CD4-positive, alpha-beta T cell treated with Interleukin-17A for 1 hour (primary cell): ENCODE measurements at places on chromosomes 7 and 10.
A peak's percentile ranks its signal among the peaks of the same experiment; 100 is the strongest.

DNA sequence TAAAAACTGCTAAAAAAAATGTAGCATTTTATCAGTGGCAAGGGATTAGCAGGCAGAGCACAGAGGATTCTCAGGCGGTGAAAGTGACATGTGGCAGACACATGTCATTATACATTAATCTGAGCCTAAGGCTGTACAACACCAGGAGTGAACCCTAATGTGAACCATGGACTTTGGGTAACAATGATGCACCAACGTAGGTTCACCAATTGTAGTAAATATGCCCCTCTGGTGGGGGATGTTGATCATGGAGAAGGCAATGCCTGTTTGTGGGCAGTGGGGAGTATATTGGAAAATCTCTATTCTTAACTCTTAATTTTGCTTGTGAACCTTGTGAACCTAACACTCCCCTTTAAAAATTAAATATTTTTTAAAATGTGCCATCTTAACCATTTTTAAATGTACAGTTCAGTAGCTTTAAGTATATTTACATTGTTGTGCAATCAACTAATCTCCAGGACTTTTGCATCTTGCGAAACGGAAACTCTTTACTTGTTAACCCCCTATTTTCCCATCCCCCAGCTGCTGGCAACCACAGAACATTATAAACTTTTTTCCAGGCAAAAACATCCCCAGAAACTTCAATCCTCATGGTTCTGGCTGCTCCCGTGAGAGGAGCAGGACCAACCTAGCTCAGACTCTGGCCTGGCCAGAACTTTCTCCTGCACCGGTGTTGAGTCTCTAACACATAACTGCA, 29.9 kb downstream of the LRRC20 start:
- no peak for DNase-seq

GRCh38 chr10:131089861-131090260, 221.7 kb downstream of the TCERG1L start:
- no peak for DNase-seq

GRCh38 chr7:96188591-96188991, 133.3 kb downstream of the SLC25A13 start:
- no peak for DNase-seq

GRCh38 chr10:84065804-84066601, 73.3 kb upstream of the GHITM start:
- no peak for DNase-seq

GRCh38 chr10:58741673-58742072, 229.0 kb downstream of the BICC1 start:
- DNase-seq, result no peak

DNA sequence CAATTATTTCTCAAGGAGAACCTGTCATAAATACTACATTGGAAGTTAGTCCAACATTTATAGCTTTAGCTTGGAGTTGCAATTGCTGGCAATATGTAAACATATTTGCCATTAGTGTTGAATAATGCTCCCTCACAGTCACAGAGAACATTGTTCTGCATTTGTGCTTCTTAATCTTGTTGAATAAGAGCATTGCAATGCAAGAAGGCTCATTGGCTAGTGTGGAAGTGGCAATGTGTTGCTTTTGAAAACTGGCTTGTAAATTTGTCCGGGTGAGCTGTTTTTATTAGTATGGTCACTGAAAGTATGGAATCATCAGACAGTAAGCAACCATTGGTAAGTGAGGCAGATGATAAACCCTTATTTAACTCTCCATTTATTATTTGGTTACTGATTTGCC, 47.7 kb upstream of the MBL2 start:
- DNase-seq, result no peak

- no peak for DNase-seq
Observed at GRCh38 chr10:81909453-81909852, 34.5 kb downstream of the NRG3 start.

DNA sequence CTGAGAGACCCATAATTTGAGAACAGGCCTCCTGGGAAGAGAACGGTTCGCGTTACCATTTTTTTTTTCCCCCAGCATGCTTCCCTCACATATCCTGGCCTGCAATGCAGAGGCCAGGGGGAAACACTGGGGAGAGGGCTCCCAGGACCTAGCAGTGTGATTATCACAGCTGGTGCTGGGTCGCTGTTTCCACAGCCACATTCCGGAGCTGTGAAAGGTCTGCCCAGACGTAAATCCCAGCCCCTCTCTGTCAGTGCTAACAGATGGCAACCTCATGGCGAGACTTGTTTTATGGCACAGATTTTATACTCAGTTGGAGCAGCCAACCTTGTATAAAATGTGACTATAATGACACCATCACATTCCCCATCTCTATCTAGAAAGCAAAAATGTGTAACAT, 150.5 kb downstream of the PLXDC2 start:
- DNase-seq, result no peak

DNA sequence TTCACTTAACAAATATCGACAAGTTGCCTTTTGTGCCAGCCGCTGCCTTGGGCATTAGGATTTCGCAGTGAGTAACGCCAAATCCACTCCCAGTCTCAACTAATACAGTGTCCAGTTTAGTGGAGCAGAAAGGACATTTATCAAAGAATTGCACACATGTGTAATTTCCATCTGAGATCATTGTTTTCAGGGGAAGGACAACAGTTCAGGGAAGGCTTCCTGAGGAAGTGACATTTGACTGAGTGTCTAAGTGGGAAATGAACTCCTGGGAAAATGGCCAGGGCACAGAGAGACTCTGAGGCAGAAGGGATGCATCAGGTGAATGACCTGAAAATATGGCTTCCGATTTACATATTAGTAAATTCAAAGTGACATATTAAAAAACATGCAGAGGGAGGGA, 89.4 kb downstream of the ITGA8 start:
- no peak for DNase-seq

DNA sequence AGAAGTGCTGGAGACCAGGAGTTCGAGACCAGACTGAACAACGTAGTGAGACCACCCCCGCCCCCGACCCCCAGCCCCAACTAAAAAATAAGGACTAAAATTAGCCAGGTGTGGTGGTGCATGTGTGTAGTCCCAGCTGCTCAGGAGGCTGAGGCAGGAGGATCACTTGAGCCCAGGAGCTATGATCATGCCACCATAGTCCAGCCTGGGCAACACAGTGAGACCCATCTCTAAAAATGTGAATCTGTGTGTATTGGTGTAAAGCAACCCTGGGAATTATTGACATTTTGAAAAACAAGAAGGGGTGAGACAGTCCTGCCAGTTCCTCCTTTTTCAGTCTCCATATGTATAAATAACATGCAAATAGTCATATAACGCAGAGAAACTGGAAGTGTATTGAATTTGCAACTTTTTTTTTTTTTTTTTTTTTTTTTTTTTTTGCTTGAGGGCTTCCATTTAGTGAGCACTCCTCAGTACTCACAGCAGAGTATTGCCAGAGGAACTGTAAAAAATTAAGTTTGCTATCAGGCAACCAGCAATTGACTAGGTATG, 3.4 kb upstream of the ITGB1 start:
- no peak for DNase-seq

- DNase-seq, result no peak
Observed at GRCh38 chr7:147578196-147578595, 1012.4 kb upstream of the C7orf33 start.

- DNase-seq, result no peak
Observed at GRCh38 chr7:101563943-101564777, 64.9 kb downstream of the MYL10 start.

- no peak for DNase-seq
Observed at GRCh38 chr7:158702196-158702595, 2.4 kb downstream of the NCAPG2 start.

DNA sequence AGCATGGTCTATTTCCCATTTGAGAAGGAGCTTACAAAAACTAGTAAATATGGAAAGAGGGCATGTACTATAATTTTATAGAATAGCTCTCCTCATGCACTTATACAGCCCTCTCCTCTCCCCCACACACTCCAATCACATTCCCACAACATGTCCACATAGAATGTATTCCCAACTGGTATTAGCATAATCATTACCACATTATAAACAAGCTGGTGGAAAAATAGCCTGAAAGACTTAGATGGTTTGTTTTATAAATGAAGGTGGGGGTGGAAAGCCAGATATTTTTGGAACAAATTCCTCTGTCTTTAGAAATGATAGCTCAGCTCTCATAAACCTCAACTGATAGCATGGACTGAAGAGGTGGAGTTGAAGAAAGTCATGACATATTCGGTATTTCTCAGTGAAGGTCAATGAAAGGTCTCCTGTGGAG, 410.1 kb downstream of the SUGCT start:
- no peak for DNase-seq

DNA sequence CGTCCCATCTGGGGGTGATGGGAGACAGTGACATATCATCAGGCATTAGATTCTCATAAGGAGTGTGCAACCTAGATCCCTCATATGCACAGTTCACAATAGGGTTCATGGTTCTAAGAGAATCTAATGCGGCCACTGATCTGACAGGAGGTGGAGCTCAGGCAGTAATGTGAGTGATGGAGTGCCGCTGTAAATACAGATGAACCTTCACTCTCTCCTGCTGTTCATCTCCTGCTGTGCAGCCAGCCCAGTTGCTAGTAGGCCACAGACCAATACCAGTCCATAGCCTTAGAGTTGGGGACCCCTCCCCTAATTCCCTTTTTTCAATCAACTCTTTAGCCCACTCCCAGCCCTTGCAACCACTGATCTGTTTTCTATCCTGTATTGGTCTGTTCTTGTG, 581.1 kb upstream of the AUTS2 start:
- no peak for DNase-seq

- DNase-seq, result no peak
Observed at GRCh38 chr10:107915215-107915610, 750.7 kb upstream of the SORCS1 start.

GRCh38 chr7:158345731-158346130, 241.9 kb downstream of the PTPRN2 start:
- no peak for DNase-seq

DNA sequence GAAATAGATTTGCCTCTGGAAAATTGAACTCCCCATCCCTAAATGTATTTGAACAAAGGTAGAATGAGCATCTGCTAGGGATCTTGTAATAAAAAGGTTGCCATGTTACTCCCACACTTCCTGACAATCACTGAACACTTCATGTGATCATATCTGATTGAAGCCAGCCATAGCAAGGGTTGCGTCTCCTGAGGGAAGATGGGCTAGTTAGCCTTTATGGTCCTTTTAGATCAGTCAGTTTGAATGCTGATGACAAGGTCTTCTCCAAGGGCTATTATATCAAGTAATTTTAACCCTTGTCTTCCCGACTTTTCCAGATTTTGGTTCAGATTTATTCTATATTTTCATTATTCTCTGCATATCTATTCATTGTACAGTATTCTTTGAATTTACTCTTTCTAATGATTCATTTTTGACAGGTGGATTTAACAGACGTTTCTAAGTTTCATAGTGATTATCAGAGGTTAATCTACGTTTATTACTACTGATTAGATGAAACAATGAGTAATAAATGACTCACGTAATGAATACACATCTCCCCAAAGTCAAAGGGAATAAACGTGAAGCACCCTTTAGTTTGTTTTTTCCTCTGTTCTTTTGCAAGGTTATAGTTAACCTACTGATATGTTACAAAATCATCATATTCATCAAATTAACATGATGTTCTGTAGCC, 28.1 kb downstream of the CSGALNACT2 start:
- no peak for DNase-seq

DNA sequence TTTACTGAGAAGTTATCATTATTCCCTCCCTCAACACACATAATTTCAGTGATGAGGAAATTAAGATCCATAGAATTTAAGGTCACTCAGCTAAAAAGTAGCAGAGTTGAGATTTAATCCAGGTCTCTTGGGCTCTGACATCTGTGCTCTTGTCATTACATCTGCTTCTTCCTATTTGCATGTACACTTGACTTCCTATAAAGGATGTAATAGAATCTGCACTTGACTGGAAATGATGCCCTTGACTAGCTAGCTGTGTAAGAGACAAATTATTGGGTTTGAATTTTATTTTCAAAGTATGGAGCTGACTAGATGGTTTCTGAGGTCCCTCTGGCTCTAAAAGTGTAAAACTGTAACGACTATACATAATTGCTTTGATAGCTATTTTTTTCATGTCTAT, 59.5 kb downstream of the AGK start:
- DNase-seq, result no peak

DNA sequence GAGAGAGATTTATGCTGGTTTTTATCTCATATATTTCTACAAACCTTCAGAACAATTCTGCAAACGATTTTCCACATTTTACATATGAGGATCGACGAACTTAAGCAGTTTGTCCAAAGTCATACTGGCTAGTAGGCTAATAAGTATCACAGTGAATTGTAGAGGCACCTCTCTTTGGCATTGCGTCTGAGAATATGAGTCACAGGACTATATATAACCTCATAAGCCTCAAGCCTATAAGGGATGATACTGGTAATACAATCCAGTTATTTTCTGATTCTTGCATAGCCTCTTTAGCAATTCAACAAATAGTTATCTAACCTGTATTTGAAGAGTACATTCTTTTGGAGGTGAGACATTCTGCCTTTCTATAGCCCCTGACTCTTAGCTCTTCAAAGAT, 129.8 kb downstream of the GPR158 start:
- DNase-seq, result no peak

DNA sequence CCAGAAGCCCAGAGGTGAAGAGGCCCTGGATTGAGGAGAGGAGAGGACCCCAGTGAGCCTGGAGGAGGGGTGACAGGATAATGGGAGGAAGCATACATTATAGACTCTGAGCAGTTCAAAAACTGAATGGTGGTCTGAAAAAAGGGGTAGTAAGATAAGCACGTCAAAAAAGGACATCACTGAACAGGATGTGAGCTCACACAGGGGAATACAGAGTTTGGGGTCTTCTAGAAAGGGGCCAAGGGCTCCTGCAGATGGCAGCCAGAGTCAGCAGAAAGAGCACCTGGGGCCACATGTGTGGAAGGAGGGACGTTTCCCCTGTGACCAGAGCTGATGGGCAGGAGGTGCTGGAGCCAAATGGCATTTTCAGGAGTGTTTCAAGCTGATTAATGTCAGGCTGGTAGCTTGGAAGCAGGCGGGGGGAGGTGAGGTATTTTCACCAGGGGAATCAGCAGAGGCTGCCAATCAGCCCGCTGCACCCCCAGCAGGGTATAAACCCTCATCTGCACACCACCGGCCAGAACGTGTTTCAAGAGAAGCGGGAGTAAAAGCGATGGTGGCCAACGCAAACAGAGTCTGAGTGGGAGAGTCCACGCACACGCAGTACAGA, 85.8 kb downstream of the TNS3 start:
- no peak for DNase-seq

- DNase-seq, result no peak
Observed at GRCh38 chr10:11789306-11789705, 33.9 kb upstream of the PROSER2 start.

- DNase-seq, result no peak
Observed at GRCh38 chr10:112805701-112806100, 144.3 kb upstream of the TCF7L2 start.

- DNase-seq, result peak; percentile 26
Observed at GRCh38 chr7:1741751-1742554, 71.9 kb downstream of the ELFN1 start.

DNA sequence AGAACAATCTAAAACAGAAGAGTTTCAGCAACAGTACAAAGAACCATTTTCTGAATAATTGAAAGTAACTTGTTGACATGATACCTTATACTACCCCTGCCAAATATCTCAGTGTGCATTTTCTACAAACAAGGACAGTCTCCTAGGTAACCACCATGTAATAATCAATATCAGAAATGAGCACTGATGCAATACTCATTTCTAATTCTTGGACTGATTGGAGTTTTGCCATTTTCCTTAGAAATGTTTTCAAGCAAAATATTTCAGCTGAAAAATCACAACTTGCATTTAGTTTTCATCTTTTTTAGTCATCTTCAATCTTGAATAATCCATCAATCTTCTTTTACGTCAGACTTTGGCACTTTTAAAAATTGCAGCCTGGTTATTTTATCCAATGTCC, 420.2 kb downstream of the CDC14C start:
- DNase-seq, result no peak
